Fibroblast of lung (primary cell): ENCODE measurements at places on chromosomes 3 and 15. TPM values are rescaled to one million over a fixed set of nuclear protein-coding genes. Genes with fewer than 3 reads are reported as not detected.

Gene GPR149
- not detected in 2 replicates for total RNA-seq

GRCh38 chr3:169215461-169216352 lies 447.8 kb downstream of the MECOM start:
- peak; percentile 69 for DNase-seq

DNA sequence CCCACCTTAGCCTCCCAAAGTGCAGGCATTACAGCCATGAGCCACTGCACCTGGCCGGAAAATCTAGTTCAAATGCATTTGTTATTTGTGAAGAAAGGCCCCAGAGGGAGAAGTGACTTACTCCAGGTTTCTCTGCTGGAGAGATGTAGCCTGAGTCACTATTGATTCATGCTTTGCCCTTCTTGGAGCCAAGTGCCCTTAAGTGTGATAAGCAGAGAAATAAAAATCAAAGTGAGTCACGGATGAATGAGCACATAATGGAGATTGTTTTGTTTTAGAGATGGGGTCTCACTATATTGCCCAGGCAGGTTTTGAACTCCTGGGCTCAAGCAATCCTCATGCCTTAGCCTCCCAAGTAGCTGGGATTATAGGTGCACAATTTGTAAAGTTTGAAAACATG lies 33.1 kb downstream of the CDC25A start:
- peak; percentile 85 for DNase-seq

GRCh38 chr15:78038585-78039247 lies 38.8 kb downstream of the TBC1D2B start:
- DNase-seq, result no peak

DNA sequence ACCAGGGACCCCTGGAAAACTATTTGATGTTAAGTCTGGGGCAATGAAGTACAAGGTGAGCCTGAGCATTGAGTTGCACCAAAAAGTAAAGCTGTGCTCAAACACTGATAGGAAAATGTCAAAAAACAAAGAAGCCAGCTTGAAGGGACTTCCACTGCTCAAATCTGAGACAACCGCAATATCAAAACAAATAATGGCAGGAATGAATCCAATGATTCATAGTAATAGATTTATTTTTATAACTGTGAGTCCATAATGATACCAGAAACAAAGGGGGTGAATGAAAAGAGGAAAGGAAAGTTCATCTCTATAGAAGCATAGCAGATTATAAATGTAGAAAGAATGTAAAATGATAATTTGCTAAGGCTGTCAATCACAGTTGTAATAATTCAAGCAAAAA lies 237.3 kb upstream of the ZBTB20 start:
- DNase-seq, result peak; percentile 8

DNA sequence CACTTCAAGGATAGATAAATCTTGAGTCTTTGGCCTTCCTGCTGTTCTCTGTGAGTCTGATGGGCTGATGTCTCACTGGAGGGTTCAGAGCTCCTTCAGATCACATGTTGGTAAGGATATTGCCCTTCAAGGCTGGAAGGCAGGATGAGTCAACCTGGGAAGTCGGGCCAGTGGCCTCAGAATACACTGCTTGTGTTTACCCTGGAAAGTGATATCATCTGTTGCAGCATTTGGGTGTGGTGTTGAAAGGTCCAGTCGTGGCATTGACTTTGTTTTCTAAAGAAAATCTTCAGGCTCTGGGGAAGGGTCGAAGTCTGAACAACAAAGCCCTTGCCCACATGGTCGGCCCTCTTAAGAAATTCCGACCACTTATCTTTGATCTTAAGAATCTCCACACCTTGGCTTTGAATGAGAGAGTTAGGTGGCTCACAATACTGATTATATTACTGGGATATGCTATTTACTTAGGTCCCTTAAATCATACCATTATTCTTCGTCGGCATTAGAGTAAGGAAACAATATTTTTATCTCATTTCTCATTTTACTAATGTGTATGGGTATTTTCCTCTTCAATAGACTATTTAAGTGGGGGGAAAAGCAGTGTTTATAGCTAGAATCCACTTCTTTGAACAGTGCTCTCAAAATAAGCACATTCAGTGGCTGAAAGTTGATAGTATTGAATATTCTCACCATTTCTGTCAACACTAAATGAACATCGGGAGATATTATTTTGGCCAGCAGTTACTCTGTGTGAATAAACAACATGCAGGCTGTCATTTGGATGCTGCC lies 303.9 kb upstream of the RASGRP1 start:
- peak; percentile 82 for DNase-seq
